AG20443 (cell line): ENCODE measurements at places on chromosomes 6 and 20.

GRCh38 chr6:53951383-53951782, 156.6 kb downstream of the LRRC1 start:
- no peak for DNase-seq

- no peak for DNase-seq
These were observed 48.6 kb upstream of the RCAN2 start for GRCh38 chr6:46539866-46540265.

DNA sequence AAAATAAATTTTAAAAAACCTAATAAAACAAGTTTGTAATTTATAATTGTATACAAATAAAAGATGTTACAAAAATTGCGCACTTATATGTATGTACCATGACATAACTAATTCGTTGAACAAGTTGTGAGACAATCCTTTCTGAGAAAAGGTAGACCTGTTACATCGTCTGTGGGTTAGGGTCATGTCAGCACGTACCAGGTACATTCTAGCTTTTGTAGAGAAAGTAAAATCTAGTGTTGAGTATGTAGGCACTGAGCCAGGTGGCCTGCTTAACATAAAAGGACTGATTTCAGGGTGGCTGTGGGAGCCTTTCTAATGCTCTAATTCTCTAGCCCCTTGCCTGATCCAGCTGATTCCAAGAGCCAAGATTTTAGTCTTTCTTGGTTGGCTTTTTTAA, 10.4 kb downstream of the RPL7L1 start:
- DNase-seq, result no peak

DNA sequence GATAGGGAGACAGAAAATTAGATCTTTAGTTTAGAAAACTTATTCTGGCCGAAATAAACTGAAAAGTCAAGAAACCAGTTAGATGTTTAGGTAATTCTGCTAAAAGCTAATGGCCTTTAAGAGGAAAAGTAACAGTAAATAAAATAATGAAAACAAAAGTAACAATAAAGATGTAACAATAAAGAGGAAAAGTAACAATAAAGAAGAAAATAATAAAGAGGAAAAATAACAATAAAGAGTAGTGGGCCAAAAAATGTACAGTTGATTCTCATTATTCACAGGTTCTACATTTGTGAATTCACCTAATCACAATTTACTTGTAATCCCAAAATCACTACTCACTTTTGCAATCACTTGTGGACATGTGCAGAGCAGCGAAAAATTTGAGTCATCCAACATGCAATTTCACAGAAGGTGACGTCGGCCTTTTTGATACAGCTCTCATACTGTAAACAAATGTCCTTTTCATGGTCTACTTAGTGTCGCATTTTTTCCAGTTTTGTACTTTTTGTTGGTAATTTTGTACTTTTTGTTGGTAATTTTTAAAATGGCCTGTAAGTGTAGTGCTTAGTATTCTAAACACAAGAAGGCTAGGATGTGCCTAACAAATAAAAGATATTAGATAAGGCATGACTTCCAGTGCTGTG, 24.0 kb downstream of the HBS1L start:
- no peak for DNase-seq

- DNase-seq, result peak; percentile 13
These were observed 379.6 kb downstream of the COL12A1 start for GRCh38 chr6:74826263-74826662.

DNA sequence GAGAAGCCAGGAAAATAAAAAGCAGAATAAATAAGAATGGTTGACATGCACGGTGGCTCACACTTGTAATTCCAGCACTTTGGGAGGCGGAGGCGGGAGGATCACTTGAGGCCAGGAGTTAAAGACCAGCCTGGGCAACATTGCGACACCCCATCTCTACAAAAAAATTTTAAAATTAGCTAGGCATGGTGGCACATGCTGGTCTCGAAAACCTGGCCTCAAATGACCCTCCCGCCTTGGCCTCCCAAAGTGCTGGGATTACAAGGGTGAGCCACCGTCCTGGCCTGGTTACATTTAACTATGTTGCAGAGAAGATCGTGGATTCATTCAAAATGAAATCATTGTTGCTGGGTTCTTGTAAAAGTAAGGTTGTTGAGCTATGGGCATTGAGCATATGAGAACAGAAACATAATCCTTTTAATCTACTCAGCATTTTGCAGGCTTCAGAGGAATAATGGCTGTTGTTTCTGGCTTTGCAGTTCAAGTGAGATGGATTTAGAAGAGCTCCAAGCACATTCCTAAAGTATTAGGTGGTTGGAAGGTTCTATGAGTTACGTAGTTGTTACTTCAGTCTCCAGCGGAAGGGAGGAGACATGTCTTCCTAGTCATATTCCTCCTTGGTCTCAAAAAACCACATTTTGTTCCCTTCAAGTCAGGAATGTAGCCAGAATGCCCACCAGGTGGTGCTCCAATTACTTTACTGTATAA, 45.6 kb upstream of the RAB23 start:
- DNase-seq, result peak; percentile 83

- DNase-seq, result no peak
These were observed 97.9 kb downstream of the BMP5 start for GRCh38 chr6:55777469-55777868.

- no peak for DNase-seq
These were observed 991 bp downstream of the UQCC2 start for GRCh38 chr6:33710296-33711121.

DNA sequence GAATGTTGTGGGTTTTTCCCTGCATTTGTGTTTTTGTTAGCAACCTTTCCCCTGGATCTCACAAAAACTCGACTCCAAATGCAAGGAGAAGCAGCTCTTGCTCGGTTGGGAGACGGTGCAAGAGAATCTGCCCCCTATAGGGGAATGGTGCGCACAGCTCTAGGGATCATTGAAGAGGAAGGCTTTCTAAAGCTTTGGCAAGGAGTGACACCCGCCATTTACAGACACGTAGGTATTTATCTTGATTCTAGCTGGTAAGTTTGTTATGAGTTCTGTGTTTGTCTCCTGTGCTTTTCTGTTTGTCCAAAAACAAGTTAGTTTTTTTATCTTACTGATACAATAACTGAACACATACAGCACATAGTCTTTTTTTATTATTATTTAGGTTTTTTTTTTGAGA, 3.0 kb downstream of the SLC25A27 start:
- DNase-seq, result no peak

DNA sequence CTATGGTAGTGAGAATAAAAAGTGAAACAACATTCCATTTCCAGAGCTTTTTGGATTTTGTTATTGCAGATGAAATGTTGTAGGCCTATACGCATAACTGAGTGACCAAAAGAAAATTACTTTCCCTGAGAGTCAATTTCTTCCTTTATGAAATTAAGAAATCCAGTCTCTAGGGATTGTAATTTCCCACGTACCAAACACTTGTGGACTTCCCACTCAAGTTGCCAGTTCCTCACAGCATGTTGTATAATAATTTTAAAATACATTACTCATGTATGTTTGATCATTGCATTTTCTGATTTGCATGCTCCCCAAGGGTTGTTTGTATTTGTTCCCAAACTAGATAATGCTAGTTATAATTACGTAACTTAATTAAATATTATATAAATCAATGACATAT, 12.0 kb upstream of the PRDM1 start:
- DNase-seq, result no peak

- DNase-seq, result no peak
These were observed 24.2 kb upstream of the PAQR8 start for GRCh38 chr6:52337633-52338290.

- no peak for DNase-seq
These were observed 1.9 kb downstream of the PNLDC1 start for GRCh38 chr6:159801935-159802334.

GRCh38 chr6:154478701-154479060, 31.8 kb downstream of the CNKSR3 start:
- no peak for DNase-seq

DNA sequence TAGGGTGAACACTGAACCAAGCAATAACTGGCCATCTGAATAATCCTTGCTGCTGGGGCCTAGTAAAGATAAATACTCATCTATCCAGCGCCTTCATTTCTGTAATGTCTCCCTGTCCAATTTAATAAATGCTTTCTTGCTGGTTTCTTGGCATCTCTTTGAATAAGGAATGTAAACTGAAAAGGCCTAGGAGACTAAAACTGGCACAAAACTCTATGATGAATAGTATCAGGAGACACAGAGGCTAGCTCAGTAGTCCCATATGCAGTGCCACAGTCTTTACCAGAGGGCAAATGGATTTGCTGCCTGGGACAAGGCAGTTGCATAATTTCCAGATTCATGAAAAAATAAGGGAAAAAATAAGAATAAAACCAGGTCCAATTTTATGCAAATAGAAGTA, 324.4 kb downstream of the CENPW start:
- peak; percentile 25 for DNase-seq

DNA sequence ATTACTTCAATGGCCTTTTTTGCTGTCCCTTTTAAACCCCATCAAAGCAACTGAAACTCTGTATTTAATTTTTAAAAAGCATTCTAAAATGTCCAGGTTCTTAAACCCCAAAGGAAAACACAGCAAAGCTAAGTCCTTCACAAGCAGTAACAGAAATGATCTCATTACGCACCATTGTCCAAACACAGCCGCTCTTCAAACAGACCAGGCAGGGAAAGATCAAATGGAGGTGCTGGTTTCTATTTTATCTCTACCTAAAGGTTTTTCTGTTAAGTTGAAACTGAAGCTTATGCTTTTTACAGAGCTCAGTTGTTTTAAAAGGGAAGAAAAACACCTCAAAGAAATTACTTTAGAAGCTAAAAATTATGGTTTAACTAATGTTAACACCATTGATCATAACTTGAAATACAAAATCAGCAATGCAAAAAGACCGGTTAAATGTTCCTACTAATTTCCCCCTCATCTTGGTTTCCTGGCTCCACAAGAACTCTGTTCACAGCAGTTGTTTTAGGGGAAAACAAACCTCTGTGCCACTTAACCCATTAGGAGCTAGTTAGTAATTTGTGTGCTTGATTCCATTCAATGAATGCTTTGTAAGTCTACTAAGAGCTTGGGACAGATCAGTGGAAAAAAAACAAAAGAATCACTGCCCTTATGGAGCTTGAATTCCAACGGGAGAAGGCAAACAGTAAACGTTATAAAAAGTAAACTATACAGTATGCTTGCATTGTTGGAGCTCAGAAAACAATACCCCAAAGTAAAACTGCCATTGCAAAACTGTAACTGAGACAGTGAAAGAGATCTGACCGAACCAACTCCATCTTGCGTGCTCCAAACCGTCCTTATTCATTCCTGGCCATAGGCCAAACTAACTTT, 87.4 kb downstream of the CD24 start:
- no peak for DNase-seq

DNA sequence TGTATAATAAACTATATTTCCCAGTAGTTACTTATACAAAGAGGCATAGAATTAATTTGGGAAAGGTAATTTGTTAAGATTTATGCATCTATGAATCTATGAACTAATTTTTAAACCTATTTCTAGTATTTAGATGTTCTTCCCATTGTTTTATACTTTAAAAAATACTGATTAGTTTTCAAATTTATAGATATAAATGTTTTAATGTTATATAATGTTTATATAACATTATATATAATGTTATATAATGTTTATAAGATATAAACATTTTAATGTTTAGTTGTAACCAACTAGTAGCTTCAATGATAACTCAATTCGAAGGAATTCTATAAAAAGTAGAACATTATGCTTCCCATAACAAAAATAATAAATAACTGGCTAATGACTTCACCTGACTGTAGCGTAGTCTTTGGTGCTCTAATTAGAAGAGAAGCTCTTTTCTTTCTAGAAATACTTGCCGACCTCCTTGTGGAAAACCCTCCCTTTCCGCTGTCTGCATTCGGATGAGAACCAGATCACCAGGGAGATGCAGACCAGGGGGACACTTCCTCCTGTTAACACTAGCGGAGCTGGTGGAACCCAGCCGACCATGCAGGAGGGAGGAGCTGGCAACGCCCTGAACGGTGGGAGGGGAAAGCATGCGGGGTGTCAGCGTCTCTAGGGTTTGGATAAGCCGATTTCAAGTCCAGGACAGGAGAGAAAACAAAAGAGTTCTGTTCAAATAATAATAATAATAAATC, 158.4 kb downstream of the OR2B2 start:
- DNase-seq, result peak; percentile 80

- DNase-seq, result no peak
These were observed 4.8 kb downstream of the CST5 start for GRCh38 chr20:23874747-23875146.

- DNase-seq, result peak; percentile 63
These were observed 620 bp downstream of the HIVEP1 start for GRCh38 chr6:12012558-12013306.

DNA sequence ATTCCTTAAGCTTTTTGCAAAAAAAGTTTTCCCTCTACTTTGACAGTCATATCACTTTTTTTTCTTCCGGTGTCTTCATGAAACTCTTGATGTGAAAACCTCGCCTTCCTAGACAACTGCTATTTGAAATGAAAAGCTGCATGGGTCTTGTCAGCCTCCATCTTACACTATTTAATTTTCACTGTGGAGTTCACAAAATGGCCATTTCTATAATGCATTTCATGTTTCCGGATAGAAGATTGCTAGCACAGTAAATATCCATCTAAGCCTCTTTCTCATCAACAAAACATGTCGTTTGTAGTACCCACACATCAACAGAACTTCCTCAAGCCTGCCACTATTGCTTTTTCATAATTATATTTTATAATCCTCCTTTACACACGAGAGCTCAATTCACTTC, 204.9 kb upstream of the ID4 start:
- DNase-seq, result no peak

GRCh38 chr20:39903806-39904465, 785.1 kb downstream of the MAFB start:
- no peak for DNase-seq

GRCh38 chr6:33442283-33442682, 12.1 kb upstream of the ZBTB9 start:
- DNase-seq, result peak; percentile 4

DNA sequence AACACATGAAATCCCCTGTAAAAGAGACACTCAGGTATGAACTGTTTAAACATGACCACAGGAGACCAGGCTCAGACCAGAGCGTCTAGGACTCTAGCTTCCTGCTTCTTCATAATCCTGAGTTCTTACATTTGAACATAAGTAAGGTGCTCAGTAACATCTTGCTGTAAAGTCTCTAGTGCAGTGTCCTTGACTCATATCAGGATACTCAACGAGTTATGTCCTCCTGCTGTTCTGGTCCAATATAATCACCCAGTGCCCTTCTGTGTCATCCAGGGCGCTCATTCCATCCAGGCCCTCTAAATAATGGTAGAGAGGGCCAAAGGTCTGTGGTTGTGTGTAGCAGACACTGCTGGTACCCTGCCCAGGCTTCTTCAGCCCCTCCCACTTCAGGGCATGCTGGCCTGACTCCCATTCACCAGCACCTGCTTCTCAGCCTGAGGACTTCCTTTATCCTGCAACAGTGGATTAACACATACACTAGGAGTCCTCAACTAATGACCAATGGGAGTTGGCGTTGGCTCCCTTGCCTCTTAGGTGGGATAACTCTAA, 66.8 kb upstream of the MOCS1 start:
- DNase-seq, result no peak

GRCh38 chr6:158026901-158027589, 45.4 kb downstream of the SYNJ2 start:
- no peak for DNase-seq
